ENCODE measurements at places on chromosomes 16 and 17. TPM values are rescaled to one million over a fixed set of nuclear protein-coding genes. Genes with fewer than 3 reads are reported as not detected.

GRCh38 chr16:65070831-65071432 is 50.9 kb downstream of the CDH11 start:
- no peak overlapping the region for H3K4me3 ChIP-seq
- H3K36me3 ChIP-seq = no peaks in the 10 kb centered on the region
- H3K27ac ChIP-seq = no peak overlapping the region
- H3K4me1 ChIP-seq = no peaks in the 10 kb centered on the region

- no peaks in the 10 kb centered on the region for H3K27me3 ChIP-seq
- DNase-seq = no peak
- no peaks in the 10 kb centered on the region for H3K4me1 ChIP-seq
- H3K4me3 ChIP-seq = no peak overlapping the region
These were observed 173.4 kb downstream of the RAB11FIP4 start for GRCh38 chr17:31564883-31565301.

DNA sequence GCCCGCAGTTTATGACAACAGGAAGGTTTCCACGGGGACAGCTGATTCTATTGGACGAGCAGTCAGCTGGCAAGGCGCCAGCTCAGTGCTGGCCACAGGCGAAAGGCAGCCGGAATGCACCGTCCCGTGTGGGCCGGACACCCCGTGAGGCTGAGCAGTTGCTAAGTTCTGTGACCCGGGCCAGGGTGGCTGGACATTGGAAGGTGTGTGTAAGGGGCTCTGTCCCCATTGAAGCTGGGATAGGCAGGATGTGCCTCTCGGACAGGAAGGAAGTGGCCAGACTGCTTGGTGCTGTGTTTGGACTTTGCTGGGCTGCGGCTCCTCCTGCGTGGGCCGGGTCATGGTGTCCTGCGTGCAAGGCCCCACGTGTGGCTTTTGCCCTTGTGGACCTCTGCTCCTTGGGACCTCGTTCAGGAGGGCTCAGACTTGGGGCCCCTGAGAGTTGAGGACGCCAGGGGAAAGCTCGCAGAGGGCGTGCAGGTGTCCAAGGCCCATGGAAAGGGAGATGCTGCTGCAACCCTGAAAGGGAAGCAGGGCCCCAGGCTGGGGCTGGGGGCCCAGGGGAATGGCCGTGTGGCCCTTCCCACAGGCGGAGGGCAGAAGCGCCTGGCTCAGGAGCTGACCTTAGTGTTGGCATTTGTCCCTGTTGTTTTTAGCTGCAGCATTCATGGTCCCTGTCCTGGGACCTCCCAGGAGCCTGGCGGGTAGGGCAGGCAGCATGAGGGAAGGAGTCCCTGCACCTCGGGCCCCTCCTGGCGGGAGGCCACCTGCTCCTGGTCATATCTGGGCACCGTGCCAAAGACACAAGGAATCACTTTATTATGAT is 10.0 kb downstream of the BAIAP2 start:
- no peak overlapping the region for H3K27ac ChIP-seq
- H3K27me3 ChIP-seq = no peaks in the 10 kb centered on the region
- DNase-seq = no peak
- H3K36me3 ChIP-seq = no peaks in the 10 kb centered on the region

DNA sequence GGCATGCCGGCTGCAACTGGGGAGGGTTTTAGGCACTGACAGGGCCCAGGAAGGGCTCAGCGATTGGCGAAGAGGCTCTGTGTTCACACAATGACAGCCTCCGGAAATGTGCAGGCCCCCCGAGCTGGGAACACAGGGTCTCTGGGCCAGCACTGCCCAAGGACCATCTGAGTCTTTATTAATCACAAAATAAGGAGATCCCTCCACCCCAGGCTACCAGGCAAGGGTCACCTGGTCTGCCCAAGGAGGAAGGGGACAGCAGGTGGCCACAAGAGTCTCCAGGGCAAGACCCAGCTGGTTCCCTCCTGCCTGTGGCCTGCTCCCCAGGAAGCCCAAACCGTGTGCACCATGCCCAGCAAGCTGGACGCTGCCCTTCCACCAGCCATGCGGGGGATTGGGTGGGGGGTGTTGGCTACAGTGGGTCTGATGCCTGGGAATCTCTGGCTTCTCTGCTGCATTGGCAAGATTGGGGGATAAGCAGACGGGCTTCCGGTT is 52.1 kb upstream of the TNRC6C start:
- no peak overlapping the region for H3K4me3 ChIP-seq
- no peak for DNase-seq
- no peaks in the 10 kb centered on the region for H3K4me1 ChIP-seq
- H3K36me3 ChIP-seq = no peaks in the 10 kb centered on the region

GRCh38 chr17:45228763-45229539 is 7.3 kb downstream of the FMNL1 start:
- peak overlapping the region; percentile 95 for H3K4me3 ChIP-seq
- H3K4me1 ChIP-seq = peaks cover 75% of the 10 kb centered on the region
- H3K27ac ChIP-seq = peak overlapping the region; percentile 98
- H3K27me3 ChIP-seq = no peaks in the 10 kb centered on the region
- peak; percentile 91 for DNase-seq
- H3K36me3 ChIP-seq = peaks cover 6% of the 10 kb centered on the region

GRCh38 chr17:28963841-28964240 is 12.5 kb upstream of the PHF12 start:
- peak; percentile 15 for DNase-seq
- no peaks in the 10 kb centered on the region for H3K4me1 ChIP-seq
- H3K27me3 ChIP-seq = no peaks in the 10 kb centered on the region
- H3K36me3 ChIP-seq = no peaks in the 10 kb centered on the region
- H3K27ac ChIP-seq = no peak overlapping the region

- peaks cover 7% of the 10 kb centered on the region for H3K27me3 ChIP-seq
- H3K4me3 ChIP-seq = peak overlapping the region; percentile 50
- H3K27ac ChIP-seq = no peak overlapping the region
- no peaks in the 10 kb centered on the region for H3K36me3 ChIP-seq
These were observed 1.3 kb downstream of the TIMP2 start for GRCh38 chr17:78923660-78924453.

DNA sequence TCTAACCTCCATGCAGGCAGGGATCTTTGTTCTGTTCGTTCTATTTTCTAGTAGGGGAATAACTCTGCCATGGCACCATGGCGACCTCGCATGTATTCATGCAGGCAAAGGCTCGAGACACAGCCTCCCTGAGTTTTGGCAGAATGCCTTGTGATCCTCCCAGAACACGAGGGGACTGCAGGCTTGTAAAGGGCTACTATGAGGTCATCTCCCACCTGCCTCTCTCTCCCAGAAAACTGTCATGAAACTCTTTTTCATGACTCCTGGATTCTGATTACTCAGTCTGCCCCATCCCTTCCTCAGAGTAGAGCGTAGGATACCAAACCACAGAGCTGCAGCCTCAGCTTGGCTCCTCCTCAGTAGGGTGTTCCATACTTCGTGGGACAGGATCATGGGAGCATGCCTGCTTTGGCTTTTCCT is 64.3 kb downstream of the IGF2BP1 start:
- no peaks in the 10 kb centered on the region for H3K4me1 ChIP-seq
- no peak overlapping the region for H3K27ac ChIP-seq
- no peak for DNase-seq
- H3K27me3 ChIP-seq = no peaks in the 10 kb centered on the region

- no peaks in the 10 kb centered on the region for H3K27me3 ChIP-seq
- H3K4me1 ChIP-seq = peaks cover 7% of the 10 kb centered on the region
- H3K4me3 ChIP-seq = peak within 1 kb of the TSS; percentile 95
- H3K36me3 ChIP-seq = no peaks in the 10 kb centered on the region
These were observed at the start of gene ZFP1 for GRCh38 chr16:75148311-75149195. ZFP1 (plus strand) TSS chr16:75148524; CDS start chr16:75152952, 4,428 bp downstream.

DNA sequence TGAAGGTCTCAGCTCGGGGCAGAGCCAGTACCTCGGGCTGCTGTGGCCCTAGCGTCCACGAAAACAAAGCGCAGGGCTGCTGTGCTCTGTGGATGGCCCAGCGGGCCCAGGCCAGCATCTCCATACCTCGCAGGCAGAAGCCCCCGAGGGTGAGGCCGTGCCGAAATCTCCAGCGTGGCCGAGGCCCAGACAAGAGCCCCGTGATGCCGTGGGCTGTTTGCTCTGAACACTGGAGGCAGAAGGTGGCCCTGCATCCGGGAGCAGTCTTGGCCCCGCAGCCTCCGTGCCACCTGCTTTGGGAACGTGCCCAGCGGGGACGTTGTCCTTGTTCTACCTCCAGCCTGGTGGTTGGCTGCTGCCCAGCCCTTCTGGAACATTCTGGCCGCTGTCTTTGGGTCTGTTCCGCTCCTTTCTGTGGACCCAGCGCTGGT is 121.4 kb downstream of the BANP start:
- H3K4me3 ChIP-seq = no peak overlapping the region
- no peaks in the 10 kb centered on the region for H3K27me3 ChIP-seq
- no peak for DNase-seq
- H3K27ac ChIP-seq = no peak overlapping the region

GRCh38 chr17:13073018-13073417 is 55.2 kb upstream of the ELAC2 start:
- H3K27me3 ChIP-seq = no peaks in the 10 kb centered on the region
- no peak for DNase-seq
- H3K4me1 ChIP-seq = no peaks in the 10 kb centered on the region
- no peaks in the 10 kb centered on the region for H3K36me3 ChIP-seq

DNA sequence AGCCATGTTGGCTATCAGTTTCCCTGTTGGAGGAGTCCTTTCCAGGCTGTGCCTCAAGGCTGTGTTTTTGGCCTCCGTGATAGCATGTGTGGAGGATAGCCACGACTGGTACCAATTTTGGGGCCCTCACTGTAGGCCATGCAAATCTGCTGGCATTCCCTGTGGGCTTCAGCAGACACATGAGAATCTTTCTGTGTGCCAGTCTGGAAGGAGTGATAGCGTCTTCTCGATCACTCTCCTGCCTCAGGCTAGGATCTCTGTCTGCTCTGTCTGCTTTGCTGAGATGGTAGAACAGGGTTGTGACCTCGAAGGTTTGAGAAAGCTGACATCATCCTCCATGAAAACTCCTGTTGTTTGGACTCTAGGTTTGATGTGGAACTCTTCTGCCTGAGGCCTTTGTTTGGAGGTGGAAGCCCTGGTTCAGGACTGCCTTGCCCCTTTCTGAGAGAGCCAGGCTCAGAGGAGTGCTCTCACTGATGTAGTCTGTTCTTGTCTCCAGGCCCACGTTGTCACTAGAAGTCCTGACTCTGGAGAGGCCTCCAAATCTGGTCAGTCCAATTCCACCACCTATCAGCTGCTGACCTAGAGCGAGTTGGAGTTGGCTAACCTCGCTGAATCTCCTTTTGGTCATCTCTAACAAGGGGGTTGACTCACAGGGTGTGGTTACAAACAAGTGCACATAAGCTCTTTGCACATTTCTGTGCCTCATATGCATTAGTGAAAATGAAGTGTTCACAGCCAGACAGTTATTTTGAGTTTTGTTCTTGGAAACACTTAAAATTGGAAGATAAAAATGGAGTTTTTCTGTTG is 12.1 kb upstream of the EDC4 start:
- H3K27ac ChIP-seq = no peak overlapping the region
- peaks cover 18% of the 10 kb centered on the region for H3K4me1 ChIP-seq
- DNase-seq = no peak
- no peak overlapping the region for H3K4me3 ChIP-seq

- H3K4me1 ChIP-seq = no peaks in the 10 kb centered on the region
- H3K27ac ChIP-seq = no peak overlapping the region
- no peaks in the 10 kb centered on the region for H3K27me3 ChIP-seq
- DNase-seq = no peak
- no peak overlapping the region for H3K4me3 ChIP-seq
These were observed 599.4 kb upstream of the CDH5 start for GRCh38 chr16:65767125-65767524.

GRCh38 chr17:73179387-73179786 is 13.5 kb upstream of the COG1 start:
- H3K27ac ChIP-seq = no peak overlapping the region
- DNase-seq = no peak
- no peaks in the 10 kb centered on the region for H3K27me3 ChIP-seq

DNA sequence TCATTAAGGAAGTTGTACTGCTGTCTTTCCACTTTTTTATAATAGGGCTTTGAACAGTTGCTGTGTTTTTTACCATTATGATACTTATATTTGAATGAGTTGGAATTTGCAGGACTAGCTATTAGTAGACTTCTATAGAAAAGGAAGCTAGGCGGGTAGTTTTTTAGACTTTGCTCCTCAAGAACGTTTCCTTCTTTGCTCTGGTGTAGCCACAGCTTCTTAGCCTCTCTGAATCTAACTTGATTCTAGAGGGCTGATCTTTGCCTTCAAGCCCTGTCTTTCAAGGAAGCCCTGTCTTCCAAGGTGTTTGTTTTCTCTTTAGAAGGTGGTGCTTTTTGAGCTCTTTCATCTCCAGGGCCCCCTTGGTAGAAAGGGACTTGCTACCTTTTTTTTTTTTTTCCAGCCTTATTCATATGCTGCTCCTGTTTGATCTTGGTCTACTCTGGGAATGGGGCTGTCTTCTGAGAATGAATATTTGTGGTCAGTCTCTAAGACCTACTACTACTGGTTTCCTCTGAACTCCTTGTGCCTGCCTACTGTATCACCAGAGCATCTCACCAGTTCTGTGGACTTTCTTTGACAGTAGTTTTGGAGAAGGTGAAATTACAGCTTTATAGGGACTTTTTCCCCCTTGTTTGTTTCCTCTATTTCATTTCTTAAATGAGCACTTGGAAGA is 52.3 kb upstream of the RASL10B start:
- no peak overlapping the region for H3K4me3 ChIP-seq
- H3K4me1 ChIP-seq = no peaks in the 10 kb centered on the region
- H3K36me3 ChIP-seq = peaks cover 28% of the 10 kb centered on the region
- no peak for DNase-seq

GRCh38 chr17:19003543-19004420 is 782 bp downstream of the FAM83G start:
- no peaks in the 10 kb centered on the region for H3K36me3 ChIP-seq
- H3K4me3 ChIP-seq = peak overlapping the region; percentile 59
- H3K27me3 ChIP-seq = no peaks in the 10 kb centered on the region
- peak overlapping the region; percentile 59 for H3K27ac ChIP-seq
- peaks cover 36% of the 10 kb centered on the region for H3K4me1 ChIP-seq

DNA sequence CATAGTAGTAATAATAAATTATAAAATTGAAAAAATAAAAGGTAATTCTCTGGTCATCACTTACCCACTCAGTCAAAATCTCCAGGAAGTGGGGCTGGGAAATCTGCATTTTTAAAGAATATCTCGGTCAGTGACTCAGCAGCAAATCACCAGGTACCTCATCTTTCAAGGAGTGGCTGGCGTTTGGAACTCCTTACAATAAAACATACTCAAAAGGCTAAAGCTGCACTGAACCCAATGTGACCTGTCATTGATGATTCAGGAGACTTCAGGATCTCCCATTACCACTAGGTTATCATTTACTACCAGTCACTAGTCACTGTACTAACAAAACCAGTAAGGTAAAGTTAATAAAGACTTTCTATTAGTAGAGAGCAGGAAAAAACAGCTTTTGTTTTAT is 21.5 kb upstream of the RFFL start:
- H3K4me3 ChIP-seq = no peak overlapping the region
- no peak for DNase-seq
- H3K4me1 ChIP-seq = peaks cover 58% of the 10 kb centered on the region
- H3K27me3 ChIP-seq = no peaks in the 10 kb centered on the region
- no peaks in the 10 kb centered on the region for H3K36me3 ChIP-seq

The RECQL5 gene
- total RNA-seq = 28.5 TPM

The KIF2B gene
- total RNA-seq = not detected

The OR3A3 gene
- not detected for total RNA-seq

The HOXB9 gene
- 2.6 TPM for total RNA-seq

The ADAM11 gene
- total RNA-seq = 0.71 TPM

The BRIP1 gene
- 11.7 TPM for total RNA-seq

The MYH1 gene
- total RNA-seq = not detected

The ZNF319 gene
- 12.8 TPM for total RNA-seq

Data from CD8-positive, alpha-beta memory T cell (primary cell).